Non-pigmented ciliary epithelial cell (primary cell): ENCODE measurements at places on chromosomes 16 and 17.
A peak's percentile ranks its signal among the peaks of the same experiment; 100 is the strongest.

DNA sequence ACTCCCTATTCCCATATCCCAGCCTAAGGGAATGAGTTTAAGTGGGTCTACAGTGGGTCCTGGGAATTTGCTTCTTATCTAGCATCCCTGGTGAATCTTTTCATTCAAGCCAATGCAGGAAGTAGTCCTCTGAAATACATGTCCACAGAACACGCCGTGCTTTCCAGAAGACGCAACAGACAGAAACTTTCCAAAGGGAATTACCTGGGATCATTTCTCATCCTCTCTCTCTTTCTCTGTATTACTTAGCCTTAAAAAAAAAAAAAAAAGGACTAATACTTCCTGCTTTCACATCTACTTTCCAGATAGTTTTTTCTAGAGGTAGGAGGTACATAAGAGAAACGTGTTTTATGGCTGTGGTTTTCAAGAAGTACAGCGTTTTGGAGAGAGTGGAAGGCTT, 499.0 kb downstream of the MAF start:
- DNase-seq = no peak

- no peak for DNase-seq
These were observed 26.1 kb downstream of the HDAC5 start for GRCh38 chr17:44097110-44097958.

GRCh38 chr16:12801511-12802042, 2.1 kb downstream of the CPPED1 start:
- DNase-seq = peak; percentile 84

GRCh38 chr16:49441366-49441780, 67.8 kb downstream of the C16orf78 start:
- DNase-seq = no peak

- DNase-seq = no peak
These were observed 206.8 kb upstream of the MON1B start for GRCh38 chr16:76984196-76984595.

GRCh38 chr17:50027881-50028735, 27.8 kb upstream of the ITGA3 start:
- no peak for DNase-seq

DNA sequence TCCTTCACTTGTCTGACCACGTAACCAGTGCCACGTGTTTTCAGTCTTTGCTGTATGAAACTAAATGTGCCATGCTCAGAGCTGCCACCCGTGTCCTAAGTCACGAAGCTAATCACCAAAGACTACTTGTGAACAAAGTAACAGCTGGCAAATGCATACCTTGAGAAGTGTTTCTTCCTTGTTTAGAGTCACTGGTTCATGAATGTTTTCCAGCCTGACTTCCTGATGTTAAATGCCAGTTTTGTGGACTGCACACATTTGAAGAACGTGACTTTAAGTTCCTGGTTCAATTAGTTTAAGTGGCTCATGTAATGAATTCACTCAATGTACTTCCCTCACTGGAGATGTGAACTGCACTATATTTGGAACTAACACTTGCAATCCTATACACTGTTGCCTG, 19.9 kb upstream of the KPNB1 start:
- DNase-seq = no peak

DNA sequence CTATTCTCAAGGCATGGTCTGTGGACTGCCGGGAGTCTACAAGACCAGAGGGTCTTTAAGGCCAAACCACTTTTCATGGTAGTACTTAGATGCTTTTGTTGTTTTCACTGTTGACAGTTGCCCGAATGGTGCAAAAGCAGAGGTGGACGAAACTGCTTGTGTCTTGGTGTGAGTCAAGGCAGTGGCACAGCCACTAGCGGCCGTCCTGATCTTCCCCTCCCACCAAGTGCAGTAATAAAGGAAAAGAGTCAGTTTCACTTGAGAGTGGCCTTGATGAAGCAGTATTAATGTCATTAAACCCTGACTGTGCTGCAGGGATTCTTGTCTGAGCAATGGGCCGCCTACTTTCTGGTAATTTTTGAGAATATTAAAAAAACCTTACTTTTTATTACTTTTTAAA, 109.1 kb downstream of the PRKCA start:
- no peak for DNase-seq

DNA sequence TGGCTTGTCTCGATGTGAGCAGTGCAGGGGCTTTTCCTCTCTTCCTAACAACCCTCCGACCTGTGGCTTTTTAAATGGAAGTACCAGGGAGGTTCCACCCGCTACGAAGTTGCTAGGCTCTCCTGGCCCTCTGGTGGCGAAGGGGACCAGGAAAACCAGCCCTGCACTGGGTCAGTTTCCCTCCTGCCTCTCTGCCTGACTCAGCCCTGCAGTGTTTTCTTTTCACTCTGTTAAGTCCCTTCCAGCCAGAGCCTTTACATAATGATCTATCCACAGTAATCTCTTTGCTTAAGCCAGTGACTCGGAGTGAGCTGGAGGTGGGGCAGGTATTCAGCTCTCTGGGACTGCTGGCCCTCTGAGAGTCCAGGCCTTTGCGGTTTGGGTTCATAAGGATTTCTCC, 331.3 kb upstream of the EEF2KMT start:
- no peak for DNase-seq

GRCh38 chr16:79159261-79160049, 441.1 kb downstream of the MAF start:
- no peak for DNase-seq

GRCh38 chr16:87757841-87758426, 7.9 kb downstream of the KLHDC4 start:
- DNase-seq = no peak

- no peak for DNase-seq
These were observed 136.3 kb downstream of the HS3ST3B1 start for GRCh38 chr17:14437176-14437575.

DNA sequence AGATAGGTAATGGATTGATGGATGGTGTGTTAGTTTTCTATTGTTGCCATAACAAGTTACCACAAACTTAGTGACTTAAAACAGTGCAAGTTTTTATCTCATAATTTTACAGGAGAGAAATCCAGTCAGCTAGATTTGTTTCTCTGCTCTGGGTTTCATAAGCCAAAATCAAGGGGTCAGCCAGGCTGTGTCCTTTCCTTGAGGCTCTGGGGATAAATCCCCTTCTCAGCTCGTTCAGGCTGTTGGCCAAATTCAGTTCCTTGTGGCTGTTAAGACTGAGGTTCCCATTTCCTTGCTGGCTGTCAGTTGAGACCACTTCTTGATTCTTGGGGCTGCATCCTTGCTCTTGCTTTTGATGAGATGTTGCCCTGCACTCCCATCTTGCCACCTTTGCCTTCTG, 204.9 kb upstream of the CDH13 start:
- no peak for DNase-seq

GRCh38 chr16:24504472-24505345, 34.7 kb upstream of the RBBP6 start:
- no peak for DNase-seq

DNA sequence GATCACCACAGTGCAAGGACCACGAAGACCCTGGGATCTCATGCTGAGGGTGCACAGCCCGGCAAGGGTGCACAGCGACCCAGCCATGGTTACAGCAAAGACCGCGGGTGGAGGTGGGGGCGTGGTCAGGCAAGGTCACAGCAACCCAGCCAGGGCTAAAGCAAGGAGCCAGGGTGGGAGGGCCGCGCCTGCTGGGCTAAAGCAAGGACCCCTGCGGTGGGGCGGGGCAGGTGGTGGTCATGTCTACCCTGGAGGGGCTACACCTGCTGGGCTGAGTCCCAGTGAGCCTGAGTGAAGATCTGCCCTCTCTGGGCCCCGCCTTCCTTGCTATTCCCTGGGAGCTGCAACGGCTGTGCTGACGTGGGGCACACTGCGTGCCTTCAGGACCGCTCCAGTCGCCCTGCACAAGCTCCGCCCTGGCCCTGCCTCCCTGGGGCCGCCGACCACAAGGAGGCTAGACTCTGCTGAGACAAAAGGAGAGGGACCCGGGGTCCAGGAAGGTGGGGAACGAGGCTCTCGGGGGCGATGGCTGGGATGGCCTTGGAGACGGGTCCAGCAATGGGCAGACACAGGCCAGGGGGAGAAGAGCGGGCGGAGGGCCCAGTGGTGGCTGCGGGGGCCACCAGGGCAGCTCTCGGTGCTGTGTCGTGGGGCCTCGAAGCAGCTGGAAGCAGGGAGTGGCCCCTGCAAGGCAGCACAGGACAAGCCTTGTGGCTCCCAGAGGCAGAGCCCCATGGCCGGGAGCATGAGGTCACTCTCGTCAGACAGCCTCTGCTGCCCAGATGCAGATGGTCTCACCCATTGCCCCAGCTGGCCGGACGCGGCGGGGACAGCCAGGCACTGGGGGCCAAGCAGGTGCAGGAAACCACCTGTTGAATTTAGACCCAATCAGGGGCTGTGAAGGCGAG, 52.8 kb downstream of the CBFA2T3 start:
- DNase-seq = no peak

DNA sequence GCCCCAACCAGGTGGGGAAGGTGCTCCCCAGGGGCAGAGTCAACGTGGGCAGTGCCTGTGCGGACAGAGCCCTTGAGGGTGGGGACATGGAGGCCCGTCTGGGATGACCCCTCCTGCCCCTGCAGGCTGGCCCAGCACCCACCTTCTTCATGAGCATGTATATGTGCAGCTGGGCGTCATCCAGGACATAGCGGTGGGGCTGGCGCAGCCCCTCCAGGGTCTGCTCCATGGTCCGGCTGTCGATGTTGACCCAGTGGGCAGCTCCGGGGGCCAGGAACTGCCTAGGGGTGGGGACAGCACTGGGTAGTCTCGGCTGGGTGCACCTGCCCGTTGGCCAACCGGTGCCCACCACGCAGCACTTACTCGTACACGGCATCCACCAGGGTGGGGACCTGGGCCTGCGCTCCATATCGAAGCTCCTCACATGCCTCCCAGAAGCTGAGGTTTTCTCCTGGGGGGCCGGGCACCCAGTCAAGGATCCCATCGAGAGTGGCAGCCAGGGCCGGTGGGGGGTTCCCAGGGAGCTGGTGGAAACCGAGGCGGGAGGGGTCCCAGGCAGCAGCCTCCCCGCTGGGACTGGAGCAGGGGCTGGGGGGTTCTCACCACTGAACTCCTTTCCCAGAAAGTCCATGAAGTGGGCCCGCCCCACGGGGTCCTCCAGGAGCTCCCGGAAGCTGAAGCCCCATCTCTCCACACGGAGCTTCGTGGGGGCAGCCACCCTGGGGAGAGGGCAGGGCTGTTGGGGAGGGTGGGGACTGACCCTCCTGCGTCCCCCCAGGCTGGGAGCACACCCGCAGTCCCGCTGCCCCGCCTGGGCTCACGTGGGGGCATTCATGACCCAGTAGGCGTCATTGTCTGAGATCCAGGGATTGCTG, 5.1 kb downstream of the RGS11 start:
- DNase-seq = no peak

DNA sequence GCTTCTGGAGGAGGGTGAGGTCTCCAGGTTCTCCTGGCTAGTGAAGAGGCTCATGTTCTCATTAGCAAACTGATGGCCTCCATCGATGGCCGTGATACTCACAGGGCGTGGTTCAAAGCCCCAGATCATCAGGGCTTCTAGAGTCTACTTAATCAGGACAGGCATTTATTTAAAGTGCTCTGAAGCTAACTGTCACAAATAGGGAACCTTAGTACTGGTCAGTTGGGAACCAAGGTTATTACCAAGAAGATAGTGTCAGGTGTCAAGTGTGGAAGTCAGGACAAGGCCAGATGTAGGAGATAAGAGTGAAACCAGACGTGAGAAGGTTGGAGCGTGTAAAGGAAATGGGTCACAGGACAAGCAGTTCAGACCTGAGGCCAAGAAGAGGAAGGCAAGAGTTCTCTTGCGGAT, 56.9 kb downstream of the PIGL start:
- no peak for DNase-seq

- no peak for DNase-seq
These were observed 306.9 kb upstream of the RBFOX1 start for GRCh38 chr16:7025616-7026190.

- DNase-seq = peak; percentile 81
These were observed 20.1 kb downstream of the CD7 start for GRCh38 chr17:82297280-82297713.

DNA sequence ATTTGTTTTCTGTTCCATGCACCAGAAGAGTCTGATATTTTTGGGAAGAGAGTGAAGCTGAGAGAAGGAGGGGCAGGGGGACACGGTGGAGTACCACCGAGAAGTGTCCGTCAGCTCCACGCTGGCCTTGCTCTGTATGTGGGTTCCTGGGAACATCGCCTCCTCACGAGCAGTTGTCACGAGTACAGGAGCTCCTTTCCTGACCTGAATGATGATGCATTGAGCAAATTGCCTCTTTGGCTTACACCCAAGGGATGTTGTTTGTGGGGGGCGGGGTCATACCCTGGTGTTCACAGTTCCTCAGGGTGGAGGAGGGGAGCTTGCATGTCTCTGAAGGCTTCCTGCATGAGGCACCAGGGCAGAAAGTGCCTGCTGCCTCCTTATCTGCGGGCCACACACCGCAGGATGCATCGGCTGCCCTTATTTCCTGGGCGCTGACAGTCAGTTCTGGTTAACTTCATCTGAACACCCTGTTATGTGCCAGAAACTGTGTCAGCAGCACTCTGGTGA, 36.2 kb downstream of the RGS9 start:
- DNase-seq = no peak

- no peak for DNase-seq
These were observed 8.4 kb upstream of the MED9 start for GRCh38 chr17:17468217-17469010.

DNA sequence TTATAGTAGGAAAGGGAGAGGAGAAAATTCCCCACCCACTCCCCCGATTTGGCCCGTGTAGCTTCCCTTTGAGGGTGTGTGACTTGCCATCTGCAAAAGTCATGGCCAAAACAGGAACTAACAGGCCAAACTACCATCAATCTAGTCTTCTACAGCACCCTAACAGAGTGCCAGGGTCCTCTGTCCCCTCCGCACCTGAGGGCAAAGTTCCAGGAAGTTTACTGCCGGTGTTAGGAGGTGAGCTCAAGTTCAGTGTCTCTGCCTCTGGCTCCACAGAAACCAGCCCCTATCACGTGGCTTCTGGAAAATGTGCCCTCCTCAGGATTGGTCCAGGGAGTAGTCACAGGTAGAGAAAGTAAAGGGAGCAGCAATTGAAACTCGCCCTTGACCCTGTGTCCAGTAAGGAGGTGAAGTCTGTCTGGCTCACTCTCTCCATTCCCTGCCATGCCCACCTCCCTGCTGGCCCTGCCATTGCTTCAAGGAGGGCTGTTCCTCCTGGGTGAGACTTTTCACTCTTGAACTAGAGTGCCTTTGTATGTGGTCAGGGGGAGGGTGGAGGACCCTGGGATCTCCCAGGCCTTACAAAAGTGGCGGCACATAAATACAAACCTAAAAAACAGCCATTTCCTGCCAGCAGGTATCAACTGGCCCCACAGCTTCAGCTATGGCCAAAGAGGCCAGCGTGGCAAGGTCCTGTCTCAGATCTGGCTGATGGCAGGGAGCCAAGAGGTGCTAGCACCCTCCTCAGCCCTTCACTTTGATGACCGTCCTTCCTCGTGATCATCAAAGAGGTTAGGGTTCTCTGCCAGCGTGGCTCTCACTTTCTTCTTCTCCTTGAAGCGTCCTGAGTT, 5.3 kb downstream of the PRR15L start:
- no peak for DNase-seq

- DNase-seq = no peak
These were observed 37.2 kb upstream of the BCAR1 start for GRCh38 chr16:75288596-75289120.
